Heart right ventricle (tissue), 16 donors: ENCODE measurements at places on chromosomes 3 and 15. TPM values are rescaled to one million over a fixed set of nuclear protein-coding genes. Genes with fewer than 3 reads are reported as not detected.

Gene PLSCR2
- polyA plus RNA-seq, result not detected

Gene PLAAT1
- 7.0 TPM for polyA plus RNA-seq

Gene TIGIT
- not detected for polyA plus RNA-seq

Gene BOC
- polyA plus RNA-seq, result 2.1 TPM

GRCh38 chr3:46485779-46486175 lies 12.0 kb upstream of the RTP3 start:
- DNase-seq, result no peak

GRCh38 chr3:100737334-100737733 lies 28.0 kb downstream of the TFG start:
- DNase-seq, result no peak

GRCh38 chr15:99651023-99651807 lies 82.0 kb downstream of the LYSMD4 start:
- no peak for DNase-seq

DNA sequence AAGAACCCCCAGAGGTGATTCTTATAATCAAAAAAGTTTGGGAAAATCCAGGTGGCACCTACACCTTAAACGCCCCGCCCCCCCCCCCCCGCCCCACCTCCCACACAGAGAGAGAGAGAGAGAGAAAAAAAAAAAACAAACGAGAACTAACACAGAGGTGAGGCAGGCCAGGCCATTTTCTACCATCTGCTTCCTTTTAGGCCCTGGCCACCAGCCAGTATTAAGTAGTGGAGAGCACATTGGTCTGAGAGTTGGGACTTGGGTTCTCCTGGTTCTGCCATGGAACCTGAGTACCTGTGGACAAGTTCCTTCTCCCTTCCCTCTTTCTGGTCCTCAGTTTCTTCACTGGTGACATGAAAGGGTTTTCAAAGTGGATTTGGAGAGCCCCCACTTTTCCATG lies 60.6 kb downstream of the SLC6A11 start:
- no peak for DNase-seq

GRCh38 chr15:47427463-47427862 lies 289.8 kb upstream of the SEMA6D start:
- DNase-seq, result no peak

- DNase-seq, result no peak
Measured at GRCh38 chr15:69742361-69742760, 289.7 kb downstream of the RPLP1 start.

- DNase-seq, result no peak
Measured at GRCh38 chr3:117761703-117762620, 1052.4 kb downstream of the TUSC7 start.

DNA sequence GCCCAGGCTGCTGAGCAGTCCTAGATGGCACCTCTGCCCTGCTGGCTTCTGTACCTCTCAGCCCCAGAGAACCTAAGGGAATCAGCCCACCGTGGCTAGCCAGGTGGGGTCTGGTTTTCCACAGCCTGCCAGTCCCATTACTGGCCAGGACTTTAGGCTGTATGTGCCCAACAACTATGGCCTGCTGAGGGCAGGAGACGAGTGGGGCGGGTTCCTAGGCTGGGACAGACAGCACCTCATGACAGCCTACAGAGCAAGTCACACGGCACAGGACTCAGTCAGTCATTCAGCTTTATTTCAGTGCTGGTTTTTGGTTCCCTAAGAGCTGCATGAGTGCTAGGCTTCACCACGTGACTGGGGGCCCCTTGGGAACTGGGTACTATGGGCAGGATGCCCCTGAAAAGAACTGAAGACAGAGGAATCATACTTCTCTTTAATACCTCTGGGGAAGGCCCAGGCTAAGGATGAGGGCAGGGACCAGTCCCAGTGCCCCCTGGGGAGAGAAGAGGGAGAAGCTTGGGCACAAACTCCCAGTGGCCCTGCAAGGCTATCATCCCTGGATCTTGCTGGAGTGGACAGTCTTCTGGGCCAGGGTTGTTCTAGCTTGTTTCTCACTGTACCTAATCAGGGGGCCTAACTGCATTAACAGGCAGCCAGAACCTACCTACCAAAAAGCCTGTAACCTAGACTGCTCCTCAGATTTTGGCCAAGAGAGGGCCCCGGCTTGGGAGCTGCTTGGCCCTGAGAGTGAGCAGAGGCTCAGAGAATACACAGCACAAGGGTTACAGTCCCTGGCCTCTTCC lies 14.8 kb downstream of the CLK3 start:
- no peak for DNase-seq

GRCh38 chr3:16337856-16338540 lies 73.0 kb downstream of the OXNAD1 start:
- DNase-seq, result no peak

DNA sequence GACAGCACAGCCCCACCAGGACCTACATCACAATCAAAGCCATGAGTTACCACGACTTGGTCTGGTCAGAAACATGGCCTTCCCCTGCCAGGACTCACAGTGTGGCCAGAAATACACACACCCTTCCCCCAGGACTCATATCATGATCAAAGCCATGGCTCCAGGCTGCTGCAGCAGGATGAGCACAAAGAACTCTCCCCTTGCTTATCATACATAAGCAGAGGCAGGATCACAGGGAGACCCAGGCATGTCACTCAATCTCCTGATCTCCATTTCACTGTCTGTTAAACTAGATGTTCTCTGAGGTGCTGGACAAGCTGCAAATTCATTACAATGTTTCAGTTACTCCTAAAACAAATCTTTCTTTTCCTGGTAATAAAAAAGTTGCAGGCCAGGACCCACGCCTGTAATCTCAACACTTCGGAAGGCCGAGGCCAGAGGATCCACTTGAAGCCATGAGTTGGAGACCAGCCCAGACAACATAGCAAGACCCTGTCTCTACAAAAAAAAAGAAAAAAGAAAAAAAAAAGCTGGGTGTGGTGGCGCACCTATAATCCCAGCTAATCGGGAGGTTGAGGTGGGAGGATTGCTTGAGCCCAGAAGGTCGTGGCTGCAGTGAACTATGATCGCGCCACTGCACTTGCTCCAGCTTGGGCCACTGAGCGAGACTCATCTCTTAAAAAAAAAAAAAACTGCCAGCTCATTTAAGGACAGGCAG lies 1.2 kb downstream of the PFKFB4 start:
- DNase-seq, result no peak
